ENCODE measurements at places on chromosomes 16 and 17.
A peak's percentile ranks its signal among the peaks of the same experiment; 100 is the strongest.

DNA sequence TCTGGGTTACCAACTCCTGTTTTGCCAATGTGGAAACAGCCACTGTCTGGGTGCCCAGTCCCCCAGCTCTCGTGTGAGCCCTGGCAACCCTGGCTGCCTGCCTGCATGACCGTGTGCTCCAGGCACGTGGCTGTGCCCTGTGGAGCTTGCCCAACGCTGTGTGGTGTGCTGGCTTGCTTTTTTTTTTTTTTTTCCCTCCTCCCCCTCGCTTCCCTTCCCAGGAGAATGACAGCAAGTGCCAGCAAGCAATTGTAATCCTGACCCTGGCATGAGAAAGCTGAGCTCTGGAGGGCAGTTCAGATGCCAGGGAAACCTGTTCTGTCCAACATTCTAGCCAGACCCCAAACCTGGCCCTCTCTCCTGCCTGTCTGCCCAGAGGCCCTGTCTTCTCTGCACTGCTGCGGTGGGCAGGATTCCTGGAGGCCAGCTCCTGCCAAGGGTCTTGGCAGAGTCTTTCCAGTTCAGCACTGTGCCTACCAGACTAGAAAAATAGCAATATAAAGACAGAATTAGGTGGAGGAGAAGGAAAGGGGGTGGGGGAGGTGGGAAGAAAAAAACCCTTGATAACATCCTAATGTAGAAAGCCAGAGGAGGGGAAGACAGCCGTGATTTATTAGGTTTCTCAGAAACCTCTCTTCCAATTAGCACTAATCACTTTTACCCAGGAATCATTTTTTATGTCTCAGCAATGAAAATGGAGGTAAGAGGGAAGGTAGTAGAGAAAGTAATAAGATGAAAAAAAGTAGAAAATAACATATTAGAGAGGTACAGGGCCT, 9.0 kb downstream of the HLF start:
- DNase-seq = no peak

GRCh38 chr17:15307710-15308111, 33.7 kb downstream of the TEKT3 start:
- peak; percentile 36 for DNase-seq

- DNase-seq = no peak
These were observed 27.5 kb downstream of the TEX14 start for GRCh38 chr17:58664302-58664701.

DNA sequence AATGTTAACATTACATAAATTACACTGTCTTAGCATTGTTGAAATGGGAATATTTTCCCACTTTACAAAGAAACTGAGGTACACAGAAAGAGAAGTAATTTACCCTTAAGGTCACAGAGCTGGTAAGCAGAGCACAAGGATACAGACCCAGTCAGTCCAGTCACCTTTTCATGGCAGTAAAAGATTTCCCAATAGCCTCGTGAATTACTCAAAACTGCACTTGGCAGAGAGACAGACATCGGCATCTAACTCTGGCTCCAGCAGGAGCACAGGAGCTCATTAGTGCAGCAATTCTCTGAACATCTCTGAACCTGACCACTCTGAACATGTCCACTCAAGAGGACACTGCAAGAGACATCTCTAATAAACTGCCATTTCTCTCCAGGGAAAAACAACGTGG, 3.1 kb downstream of the TEX2 start:
- DNase-seq = peak; percentile 43

GRCh38 chr17:4719684-4720221, 9.3 kb downstream of the ARRB2 start:
- no peak for DNase-seq

GRCh38 chr17:6402258-6402657, 32.7 kb downstream of the AIPL1 start:
- peak; percentile 44 for DNase-seq

GRCh38 chr17:15498107-15498506, 30.7 kb upstream of the CDRT4 start:
- DNase-seq = no peak

DNA sequence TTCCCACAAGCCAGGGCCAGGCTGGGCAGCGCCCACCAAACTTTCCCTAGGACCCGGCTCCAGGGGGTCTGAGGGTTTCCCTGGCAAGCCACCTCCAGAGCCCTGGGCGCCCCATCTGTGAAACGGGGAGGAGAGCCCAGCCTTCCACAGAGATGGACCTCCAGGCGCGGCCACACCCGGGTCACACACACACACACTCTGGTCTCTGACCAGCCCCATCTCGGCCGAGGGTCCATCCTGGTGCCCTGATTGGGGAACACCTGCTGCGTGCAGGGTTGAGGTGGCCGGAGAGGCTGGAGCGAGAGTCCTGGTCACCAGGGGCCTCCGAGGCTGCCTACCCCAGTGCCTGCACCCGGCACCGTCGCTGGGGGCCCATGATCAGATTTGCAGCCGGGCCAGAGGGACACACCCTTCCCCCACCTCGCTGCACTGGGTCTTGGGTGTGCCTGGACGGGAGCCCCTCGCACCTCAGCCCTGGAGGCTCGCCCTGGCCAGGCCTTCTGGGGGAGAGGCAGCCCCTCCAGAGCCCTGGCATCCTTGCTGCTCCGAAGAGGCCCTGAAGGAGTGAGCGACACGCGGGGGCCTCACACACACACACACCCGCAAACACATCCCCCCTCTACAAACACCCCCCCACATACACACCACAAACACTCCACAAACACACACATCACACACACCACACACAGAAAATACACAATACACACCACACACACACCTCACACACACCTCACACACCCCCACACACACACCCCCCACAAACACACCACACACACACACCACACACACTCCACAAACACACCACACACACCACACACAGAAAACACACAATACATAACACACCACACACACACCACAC, 29.7 kb downstream of the SLC25A10 start:
- DNase-seq = no peak

DNA sequence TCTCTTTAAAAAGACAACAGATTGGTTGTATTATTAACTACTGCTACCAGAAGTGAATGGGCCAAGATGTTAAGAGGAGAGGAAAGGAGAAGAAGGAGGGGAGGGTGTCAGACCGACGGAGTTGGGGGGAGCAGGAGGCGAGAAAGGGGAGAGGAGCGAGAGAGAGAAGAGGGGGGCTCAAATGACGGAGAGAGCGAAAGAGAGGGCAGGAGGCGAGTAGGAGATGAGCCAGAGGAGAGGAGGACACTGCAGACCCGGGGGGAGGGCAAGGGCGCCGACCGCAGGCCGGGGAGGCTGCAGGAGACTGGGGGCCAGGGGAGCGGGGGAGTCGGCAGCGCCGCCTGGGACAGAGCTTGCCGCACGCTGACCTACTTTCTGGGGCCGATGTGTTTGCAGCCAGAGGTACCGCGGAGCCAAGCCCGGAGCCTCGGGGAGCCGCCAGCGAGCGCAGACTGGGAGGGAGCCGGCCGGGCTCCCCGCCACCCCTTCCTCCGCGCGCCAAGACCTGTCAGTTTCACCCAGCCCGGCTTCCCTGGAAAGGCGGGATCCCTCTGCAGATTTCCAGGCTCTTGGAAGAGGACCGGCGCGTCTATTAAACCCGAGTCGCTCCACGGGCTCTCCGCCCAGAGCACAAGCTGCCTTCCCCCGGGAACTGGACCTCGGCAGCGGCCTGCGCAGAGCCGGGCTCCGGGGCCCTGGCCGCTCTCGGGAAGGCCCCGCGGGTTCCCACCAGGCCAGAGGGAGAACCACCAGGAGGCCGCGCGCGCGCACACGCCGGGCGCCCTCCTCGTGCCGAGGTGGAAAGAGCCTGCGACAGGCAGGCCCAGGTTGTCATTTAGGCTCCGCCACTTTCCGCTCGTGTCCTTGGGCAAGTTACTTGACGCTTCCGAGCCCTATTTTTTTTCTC, 74.6 kb downstream of the CMC2 start:
- DNase-seq = peak; percentile 64

DNA sequence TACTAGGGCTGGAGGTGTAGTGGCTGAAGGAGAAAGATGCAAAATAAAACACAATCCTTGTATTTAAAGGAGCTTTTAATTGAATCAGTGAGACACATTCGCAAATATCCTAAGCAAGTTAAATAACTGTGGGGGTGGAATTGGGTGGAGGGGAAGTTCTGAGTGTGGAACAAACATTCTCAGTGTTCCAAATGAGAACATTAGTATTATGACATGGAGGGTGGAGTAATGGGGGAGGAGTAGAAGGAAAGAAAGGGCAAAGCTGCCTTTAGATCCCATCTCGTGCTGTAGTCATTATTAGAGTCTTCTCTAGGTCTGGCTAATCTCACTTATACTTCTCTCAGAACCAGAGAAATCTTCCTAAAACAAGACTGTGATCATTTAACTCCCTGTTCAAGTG, 169.7 kb downstream of the ANKFN1 start:
- DNase-seq = no peak

GRCh38 chr16:85054948-85055492, 27.4 kb downstream of the KIAA0513 start:
- DNase-seq = no peak

GRCh38 chr16:74570412-74571301, 36.3 kb downstream of the GLG1 start:
- DNase-seq = no peak

DNA sequence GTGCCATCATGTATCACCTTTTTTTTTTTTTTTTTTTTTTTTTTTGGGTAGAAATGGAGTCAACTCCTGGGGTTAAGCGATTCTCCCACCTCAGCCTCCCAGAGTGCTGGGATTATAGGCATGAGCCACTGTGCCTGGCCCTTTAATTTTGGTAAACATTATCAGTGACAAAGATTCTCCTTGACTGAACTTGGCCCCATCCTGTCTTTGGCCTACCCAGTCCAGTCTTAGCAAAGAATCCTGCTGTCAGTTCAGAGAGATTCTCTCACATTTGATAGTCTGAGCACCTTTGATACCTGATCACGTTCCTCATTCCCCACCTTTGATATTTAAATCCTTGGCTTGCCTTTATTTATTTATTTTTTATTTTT, 11.5 kb downstream of the RAD51C start:
- DNase-seq = no peak

DNA sequence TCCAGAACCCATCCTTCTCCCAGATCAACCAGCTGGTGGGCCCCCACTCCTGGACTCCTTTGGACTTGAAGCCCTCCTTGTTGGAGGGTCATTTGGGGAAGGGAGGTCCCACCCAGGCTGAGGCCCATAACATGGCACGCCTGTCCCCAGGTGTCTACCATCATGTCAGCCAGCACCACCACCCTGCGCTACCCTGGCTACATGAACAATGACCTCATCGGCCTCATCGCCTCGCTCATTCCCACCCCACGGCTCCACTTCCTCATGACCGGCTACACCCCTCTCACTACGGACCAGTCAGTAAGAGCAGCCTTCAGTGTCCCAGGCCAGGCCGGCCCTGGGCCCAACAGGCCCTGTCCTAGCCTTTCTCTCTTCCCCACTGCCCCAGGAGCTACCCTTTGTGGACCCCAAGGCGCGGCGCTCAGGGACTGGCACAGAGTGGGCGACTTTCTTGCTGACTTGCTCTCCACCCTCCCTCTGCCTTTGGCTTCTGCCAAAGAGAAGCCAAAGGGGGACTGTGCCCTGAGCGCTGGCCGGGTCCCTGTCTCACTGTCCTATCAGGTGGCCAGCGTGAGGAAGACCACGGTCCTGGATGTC, 4.3 kb downstream of the TUBG1 start:
- DNase-seq = no peak
